GM23248 (cell line): ENCODE measurements at places on chromosomes 6 and 20. TPM values are rescaled to one million over a fixed set of nuclear protein-coding genes. Genes with fewer than 3 reads are reported as not detected.
A peak's percentile ranks its signal among the peaks of the same experiment; 100 is the strongest.

DNA sequence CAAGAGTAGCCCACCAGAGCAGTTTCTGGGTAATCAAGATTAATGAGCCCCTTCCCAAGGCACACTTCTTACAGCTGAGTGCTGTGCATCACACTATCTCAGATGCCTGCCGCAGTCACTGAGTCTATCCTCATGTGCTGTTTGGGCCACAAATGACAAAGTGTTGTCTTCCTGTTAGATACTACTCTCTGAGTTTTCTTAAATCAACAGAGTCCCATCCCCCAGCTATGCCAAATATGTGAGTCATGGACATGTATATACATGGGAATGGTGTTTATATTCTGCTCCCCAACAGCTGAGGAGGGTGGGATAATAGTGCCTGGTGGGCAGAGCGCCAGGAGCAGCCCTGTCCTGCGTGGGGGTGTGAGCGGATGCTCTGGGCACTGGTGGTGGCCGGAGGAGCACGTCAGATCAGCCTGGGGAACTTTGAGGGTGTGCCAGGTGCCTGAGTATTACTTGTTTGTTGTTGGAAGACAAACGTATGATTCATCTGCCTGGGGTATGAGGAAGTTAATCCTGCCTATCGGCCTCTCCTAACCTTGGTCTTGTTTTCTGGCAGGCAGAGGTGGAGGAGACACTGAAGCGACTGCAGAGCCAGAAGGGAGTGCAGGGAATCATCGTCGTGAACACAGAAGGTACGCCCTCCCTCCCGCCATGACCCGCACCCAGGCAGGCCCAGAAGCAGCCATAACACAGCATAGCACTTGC, 9.6 kb downstream of the DYNLRB1 start:
- peaks cover 33% of the 10 kb centered on the region for H3K36me3 ChIP-seq
- no peaks in the 10 kb centered on the region for H3K27me3 ChIP-seq
- H3K27ac ChIP-seq, result peak overlapping the region; percentile 89
- peak; percentile 99 for DNase-seq
- H3K4me3 ChIP-seq, result no peak overlapping the region

DNA sequence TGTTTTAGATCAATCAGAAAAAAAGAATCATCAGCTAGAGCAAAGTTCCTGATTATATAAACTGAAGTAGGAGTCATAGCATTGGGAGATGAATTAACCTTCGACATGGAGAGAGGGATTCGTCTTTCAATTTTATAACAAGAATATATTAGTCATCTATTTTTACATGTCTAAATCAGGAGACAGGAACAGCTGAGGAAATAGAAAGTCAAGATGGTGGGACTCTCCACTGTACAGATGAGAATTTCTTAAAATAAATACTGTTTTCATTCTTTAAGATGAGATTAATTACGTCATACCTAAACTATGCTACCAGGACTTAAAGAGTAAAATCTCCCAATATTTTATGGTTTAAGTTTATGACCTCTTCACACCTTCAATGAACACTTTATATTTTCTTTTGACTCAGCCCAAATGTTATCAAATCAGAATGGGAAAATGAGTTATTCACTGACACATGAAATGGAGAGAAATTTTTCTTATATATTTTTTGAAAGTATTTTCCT, 1137.7 kb downstream of the EPHA7 start:
- H3K27ac ChIP-seq, result no peak overlapping the region
- H3K27me3 ChIP-seq, result no peaks in the 10 kb centered on the region
- DNase-seq, result no peak
- H3K4me1 ChIP-seq, result no peaks in the 10 kb centered on the region
- no peak overlapping the region for H3K4me3 ChIP-seq
- no peaks in the 10 kb centered on the region for H3K36me3 ChIP-seq

- no peak overlapping the region for H3K4me3 ChIP-seq
- H3K4me1 ChIP-seq, result peaks cover 2% of the 10 kb centered on the region; the same call in 1 of the 2 replicates
- no peak for DNase-seq
These were observed 11.4 kb downstream of the CAPN11 start for GRCh38 chr6:44169886-44170570.

Gene VSX1
- not detected in 2 replicates for total RNA-seq

Gene DEFB124
- not detected in 2 replicates for total RNA-seq

Gene FNDC11
- total RNA-seq, result 0.65 TPM in 1 of 2 replicates, not detected in the other

Gene CPNE1
- total RNA-seq, result 172 and 205 TPM in 2 replicates

DNA sequence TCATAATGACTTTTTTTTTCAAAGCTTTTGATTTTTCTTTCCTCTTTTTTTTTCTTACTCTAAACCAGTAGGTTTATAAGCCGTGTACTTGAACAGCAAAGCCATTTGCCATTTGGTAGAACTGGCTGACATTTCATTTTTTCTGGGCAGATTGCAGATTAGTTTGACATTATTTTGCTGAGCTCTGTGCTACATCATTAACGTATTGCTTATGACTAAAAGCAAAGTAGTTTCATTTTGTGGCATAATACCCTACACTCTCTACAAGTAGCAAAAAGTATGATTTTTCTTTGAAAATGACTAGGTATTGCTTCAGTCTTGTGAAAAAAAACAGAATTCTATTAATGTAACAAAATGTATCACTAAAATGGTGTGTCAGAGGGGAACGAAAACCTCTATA, 141.3 kb downstream of the GRIK2 start:
- H3K4me3 ChIP-seq, result peak overlapping the region; percentile 44
- H3K4me1 ChIP-seq, result peaks cover 13% of the 10 kb centered on the region
- no peaks in the 10 kb centered on the region for H3K36me3 ChIP-seq
- H3K27me3 ChIP-seq, result no peaks in the 10 kb centered on the region
- H3K27ac ChIP-seq, result 0 out of 2 replicates have a peak overlapping the region, but pooled peaks have one; percentile 5

Gene RPS6KA2
- 42.0 and 45.1 TPM in 2 replicates for total RNA-seq

Gene SLC35B2
- total RNA-seq, result 106 and 114 TPM in 2 replicates

Gene THBS2
- total RNA-seq, result 124 and 137 TPM in 2 replicates

Gene RALGAPB
- 20.2 and 25.8 TPM in 2 replicates for total RNA-seq

DNA sequence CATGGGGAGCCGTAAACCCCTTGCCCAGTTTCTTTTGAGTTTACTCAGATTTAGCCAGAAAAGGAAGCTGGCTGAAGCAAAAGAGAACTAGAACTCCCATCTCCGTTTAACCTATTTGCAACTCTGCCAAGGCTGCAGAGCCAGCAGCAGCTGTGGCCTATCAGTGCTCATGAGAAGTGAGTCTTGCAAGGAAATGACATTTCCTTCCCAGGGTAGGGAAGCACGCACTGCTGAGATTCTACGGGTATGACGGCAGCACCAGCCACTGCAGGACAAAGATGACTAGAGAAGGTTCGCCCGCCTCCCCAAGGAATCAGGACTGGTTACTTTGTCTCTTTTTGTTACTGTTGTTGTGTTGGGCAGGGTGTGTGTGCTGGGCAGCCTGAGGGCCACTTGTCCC, 47.6 kb downstream of the PPP1R3G start:
- H3K36me3 ChIP-seq, result no peaks in the 10 kb centered on the region
- H3K4me3 ChIP-seq, result peak overlapping the region; percentile 19
- DNase-seq, result peak; percentile 93
- no peaks in the 10 kb centered on the region for H3K27me3 ChIP-seq
- peak overlapping the region; percentile 62 for H3K27ac ChIP-seq

Gene SPATA25
- total RNA-seq, result not detected in 2 replicates
